ENCODE measurements at places on chromosomes 5 and 9.
A peak's percentile ranks its signal among the peaks of the same experiment; 100 is the strongest.

DNA sequence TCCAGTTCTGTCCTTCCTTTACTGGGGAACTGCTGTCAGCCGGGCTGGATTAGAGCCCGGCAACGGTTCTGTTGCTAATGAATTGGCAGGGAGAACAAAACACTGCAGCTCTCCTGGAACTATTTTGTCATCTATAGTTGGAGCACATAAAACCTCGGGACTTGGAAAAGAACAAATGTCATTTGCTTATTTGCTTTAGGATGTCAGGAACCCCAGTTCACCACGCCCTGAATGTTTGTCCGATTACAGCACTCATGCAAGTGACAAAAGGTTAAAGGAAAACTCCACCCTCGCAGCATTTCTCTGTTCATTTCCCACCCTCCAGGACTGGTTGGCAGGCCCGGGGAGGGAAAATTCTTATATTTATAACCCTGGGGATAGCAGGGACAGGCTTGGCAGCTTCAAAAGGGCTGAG lies 66.4 kb upstream of the PLPP1 start:
- peak; percentile 89 for DNase-seq

GRCh38 chr5:88539693-88540365 lies 271.2 kb upstream of the TMEM161B start:
- no peak for DNase-seq

GRCh38 chr5:36522746-36523065 lies 83.7 kb upstream of the SLC1A3 start:
- DNase-seq: no peak

DNA sequence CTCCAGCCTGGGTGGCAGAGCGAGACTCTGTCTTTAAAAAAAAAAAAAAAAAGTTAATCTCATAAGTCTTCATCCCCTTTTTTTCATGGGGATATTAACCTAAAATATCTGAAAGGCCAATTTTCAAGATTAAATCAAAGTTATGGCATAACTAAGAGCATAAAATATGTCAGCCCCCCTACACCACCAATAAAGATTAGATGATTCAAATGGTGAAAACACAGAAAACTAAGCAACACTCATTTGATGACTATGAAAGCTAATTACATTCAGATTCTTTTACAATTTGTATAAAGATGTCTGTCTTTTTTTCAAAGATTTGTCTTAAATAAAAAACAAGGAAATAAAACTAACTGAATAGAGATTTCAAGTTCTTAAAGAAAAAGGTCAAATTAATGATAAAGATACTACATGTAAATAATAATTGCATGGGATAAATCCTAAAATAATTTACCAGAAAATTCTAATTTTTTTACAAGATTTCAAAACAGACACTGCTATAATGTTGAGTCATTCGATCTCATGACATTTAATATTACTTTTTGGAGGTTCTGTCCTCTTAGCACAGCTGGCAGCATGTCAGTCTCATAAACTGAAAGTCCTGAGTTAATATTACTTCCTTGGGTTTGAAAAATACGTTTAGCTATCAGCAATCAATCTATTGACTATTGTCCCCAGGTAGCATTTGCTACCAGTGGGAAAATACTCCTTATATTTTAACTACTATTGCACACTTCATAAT lies 112.9 kb downstream of the KIAA0825 start:
- DNase-seq: peak; percentile 74

DNA sequence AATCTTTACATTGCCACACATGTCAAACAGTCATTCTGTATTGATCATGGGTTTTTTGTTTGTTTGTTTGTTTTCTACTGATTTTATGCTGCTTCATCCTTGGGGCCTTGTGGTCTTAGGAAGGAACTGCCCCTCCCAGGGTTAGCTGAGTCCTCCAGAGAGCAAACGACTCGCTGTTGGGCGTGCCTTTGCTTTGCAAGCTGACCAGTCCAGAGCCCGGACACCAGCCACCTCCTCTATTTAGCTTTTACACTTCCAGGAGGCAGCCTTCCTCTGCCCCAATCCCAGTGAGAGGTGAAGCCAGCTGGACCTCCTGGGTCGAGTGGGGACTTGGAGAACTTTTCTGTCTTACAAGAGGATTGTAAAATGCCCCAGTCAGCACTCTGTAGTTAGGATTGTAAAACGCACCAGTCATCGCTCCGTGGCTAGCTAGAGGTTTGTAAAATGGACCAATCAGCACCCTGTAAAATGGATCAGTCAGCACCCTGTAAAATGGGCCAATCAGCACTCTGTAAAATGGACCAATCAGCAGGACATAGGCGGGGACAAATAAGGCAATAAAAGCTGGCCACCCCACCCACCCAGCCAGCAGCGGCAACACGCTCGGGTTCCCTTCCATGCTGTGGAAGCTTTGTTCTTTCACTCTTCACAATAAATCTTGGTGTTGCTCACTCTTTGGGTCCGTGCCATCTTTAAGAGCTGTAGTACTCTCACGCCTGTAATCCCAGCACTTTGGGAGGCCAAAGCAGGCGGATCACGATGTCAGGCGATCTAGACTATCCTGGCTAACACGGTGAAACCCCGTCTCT lies 154.4 kb downstream of the ERCC6L2 start:
- DNase-seq: no peak

- peak; percentile 57 for DNase-seq
Measured at GRCh38 chr5:95794070-95794516, 28.4 kb downstream of the GLRX start.

- no peak for DNase-seq
Measured at GRCh38 chr5:176901260-176902101, 2.3 kb upstream of the HK3 start.

- DNase-seq: peak; percentile 29
Measured at GRCh38 chr5:106290841-106291240, 1379.9 kb downstream of the EFNA5 start.

DNA sequence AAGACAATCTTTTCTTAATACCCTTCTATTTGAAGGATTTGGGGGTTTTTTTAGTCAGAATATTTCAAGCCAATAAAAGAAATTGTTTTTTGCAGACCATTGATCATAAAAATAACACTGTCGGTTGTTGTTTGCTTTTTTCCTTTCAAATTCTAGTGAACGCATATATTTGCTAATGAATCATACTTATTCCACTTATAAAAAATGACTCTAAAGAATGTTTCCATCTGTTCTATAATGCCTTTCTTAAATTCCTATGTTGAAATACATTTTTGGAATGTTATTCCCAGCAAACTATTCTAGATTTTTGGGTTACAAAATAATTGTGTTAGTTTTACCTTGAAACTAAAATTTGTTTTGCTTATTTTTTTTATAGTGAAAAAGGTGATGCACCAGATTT lies 32.2 kb downstream of the CWC27 start:
- DNase-seq: no peak

DNA sequence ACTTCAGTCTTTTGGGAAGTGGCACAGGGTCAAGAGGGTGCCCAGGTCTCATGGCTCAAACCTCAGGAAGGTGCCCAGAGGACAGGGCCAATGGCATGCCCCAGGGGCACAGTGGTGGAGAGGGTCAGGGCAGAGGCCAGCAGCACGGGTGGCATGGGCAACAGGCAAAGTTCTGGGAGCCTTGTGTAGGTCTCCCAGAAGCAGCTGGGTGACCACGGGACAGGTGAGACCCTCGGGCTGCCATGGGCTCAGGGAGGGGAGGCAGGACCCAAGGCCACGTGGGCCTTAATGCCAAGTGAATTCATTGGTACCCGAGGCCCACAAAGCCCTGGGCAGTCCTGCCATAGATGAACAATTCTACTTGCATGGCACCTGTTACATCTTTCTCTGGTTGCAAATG lies 72.4 kb upstream of the ADAMTS2 start:
- DNase-seq: no peak

DNA sequence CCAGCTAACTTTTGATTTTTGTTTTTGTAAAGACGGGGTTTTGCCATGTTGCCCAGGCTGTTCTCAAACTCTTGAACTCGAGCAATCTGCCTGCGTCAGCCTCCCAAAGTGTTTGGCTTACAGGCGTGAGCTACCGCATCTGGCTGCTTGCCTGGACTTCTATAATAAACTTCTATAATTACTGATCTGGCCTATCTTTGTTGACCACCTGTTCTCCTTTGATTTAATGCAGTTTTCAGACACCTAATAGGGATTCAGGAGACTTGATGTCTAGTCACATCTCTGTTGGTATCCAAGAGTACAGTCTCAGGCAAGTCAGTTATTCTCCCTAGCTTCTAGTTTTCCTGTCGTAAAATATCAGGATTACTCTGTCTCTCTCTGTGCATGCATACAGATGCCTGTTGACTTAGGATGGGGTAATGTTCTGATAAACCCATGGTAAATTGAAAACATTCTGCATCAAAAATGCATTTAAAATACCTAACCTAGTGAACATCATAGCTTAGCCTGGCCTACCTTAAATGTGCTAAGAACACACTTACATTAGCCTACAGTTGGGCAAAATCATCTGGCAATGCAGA lies 51.5 kb upstream of the NR3C1 start:
- DNase-seq: no peak

GRCh38 chr5:31976169-31976568 lies 197.9 kb downstream of the GOLPH3 start:
- DNase-seq: no peak

DNA sequence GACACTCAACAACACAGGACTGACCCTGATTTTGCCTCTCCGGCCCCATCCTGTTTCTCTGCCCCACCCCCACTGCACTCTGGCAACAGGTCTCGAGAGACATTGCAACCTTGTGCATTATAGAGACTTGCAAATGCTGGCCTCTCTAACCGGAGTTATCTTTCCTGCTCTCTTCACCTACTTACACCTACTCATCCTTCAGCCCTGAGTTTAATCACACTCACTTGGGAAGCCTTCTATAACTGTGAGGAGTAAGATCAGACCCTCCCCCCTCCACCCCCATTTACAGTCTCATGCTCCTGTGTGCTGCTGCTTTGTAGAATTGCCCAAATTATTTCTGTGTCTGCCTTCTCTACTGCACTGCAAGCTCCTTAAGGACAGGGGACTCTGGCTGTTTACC lies 42.8 kb downstream of the WWC1 start:
- no peak for DNase-seq

GRCh38 chr5:18764161-18764560 lies 1129.9 kb downstream of the TAF11L14 start:
- DNase-seq: no peak

DNA sequence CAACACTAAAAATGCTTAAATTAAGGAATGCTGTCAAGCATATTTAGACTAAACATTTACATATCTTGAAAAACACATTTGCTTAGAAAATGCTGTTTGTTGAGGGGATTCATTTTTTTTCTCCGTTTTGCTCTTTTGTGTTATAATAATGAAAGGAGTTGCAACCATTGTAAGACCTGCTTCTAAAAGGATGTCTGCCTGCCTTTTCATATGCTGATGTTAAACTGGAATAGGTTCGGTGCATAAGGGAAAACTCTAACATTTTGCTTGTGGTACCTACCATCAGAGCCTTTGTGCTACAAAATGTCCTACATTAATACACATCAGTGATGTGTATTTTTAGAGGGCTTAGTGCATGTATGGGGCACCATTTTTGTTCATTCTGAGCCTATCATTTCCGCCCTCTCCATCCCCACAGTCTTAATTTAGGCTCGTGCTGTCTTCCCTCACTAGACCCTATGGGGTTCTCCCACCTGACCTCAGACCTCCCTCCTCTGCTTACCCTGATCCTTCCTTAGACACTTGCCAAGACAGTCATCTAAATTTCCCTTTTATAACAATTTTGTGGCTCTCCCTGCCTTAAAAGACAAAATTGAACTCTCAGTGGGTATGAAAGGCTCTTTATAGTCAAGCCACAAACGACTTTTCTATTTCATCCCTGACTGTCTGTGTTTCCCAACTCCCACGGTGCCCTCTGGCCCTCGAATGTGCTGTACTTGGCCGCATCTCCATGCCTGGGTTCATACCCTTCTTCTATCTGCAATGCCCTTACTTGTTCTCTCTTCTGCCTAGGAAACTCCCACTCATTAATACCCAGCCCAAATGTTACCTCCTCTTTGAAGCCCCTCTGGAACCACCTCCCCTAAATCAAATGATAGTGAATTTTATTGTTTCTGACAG lies 61.2 kb downstream of the CMYA5 start:
- no peak for DNase-seq

DNA sequence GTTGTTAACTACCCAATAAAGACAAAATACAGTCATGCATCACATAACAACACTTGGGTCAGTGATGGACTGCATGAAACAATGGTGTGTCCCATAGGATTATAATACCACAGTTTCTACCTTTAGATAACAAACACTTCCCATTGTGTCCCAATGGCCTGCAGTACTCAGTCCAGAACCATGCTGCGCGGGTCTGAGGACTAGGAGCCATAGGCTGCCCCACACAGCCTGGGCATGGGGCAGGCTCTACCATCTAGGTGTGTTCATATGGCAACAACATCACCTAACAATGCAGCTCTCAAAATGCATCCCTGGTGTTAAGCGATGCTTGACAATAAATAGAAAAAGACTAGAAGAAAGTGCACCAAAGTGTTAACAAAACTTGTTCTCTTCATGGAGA lies 6.8 kb downstream of the IPPK start:
- DNase-seq: no peak

DNA sequence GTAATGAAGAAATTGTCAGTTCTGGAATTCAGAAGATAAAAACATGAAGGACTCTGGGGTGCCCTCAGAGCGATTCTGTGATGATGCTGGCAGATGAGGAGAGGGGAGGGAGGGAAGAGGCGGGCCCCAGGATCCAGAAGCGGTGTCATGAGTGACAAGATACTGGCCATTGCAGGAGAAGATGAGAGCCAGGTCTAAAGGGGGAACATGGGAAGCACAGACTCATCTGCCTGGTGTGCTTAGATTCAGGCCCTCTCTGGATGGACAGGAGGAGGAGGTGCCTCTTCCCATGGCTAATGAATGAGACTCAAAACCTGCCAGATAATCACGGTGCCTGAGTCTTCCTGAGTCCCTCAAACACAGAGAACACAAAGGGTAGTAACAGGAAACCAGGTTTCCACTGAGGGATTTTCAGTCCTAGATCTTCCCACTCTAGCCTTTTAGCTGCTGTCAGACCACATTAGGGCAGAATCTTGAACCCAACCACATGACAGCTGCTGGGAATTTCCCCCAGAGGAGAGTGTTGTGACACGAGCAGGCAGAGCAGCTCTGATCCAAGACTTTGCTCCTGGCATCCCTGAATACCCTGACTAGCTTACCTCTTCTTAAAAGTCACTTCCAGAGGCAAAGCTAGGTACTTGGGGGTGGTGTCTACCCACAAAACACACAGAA lies 28.2 kb upstream of the HSPA9 start:
- DNase-seq: no peak

DNA sequence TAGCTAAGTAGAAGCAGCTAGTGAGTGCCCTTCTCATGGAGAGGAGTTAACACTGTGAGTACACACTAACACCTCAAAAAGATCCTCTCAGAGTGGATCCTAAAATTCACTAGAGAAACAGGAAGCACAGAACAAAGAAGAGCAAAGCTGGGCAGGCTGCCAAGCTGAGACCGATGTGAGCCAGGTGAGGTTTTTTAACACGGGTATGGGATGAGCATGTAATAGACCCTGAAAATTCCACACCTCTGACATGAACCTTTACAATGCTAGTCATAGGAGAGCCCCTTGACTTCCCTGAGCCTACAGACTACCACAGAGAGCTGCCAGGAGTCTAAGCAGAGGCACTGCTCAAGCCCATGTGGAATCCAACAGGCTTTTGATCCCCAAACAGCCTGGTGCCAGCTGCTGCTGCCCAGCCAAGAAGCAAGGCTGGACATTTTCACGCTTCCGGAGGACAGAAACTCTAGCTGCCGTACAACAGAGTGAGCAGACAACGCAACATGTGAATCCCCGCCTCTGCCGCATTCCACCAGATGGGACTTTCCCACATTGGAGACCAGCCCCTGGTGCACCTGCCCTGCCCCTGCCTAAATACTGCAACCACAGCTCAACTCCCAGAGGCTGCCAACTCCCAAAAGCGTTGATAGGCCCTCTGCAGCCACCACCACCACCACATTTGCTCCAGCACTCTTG lies 280.8 kb downstream of the CDH10 start:
- no peak for DNase-seq
